ENCODE measurements at places on chromosomes 7 and 10. TPM values are rescaled to one million over a fixed set of nuclear protein-coding genes. Genes with fewer than 3 reads are reported as not detected.
A peak's percentile ranks its signal among the peaks of the same experiment; 100 is the strongest.

DNA sequence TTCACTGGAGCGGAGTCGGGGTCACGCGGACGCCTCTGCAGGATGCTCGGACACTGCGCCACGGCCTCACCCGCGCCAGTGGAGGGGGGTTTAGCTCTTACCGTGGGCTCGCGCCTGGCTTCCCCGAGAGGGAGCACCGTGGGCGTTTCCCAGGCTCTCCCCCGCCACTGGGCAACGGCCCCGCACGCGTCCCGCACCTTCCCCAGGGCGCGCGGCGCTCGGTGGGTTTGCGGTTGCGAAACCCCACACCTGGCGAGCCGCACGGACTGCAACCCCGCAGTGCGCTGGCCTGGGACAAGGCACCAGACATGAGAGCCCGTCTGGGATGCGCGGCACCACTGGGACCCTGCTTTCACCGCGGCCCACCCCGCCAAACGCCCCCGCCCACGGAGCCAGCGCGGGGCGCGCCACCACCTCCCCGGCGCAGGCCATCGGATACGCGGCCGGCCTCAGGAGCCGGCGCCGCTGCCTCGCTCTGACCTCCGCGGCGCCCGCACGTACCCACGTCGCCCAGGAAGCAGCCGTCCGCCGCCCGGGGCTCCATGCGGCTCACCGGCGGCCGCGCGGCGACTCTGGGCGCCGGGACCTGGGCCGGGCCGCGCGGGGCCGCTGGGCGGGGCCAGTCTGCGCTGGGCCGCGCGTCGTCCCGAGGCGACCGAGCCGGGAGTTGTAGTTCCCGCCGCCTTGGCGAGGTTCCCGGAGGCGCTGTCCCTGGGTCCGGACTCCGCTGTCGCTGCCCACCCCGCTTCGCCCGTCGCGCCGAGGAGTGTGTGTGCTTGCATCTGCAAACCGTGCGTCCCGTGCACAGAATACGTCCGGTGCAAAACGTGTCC is at the start of gene ASB13:
Gene ASB13 (minus strand): TSS at position 588 of the 833 bp plus-strand sequence. CDS start 44 bp downstream, at position 544.
- DNase-seq, result peak; percentile 59

- DNase-seq, result no peak
Measured at GRCh38 chr7:85565276-85565675, 378.4 kb upstream of the SEMA3D start.

DNA sequence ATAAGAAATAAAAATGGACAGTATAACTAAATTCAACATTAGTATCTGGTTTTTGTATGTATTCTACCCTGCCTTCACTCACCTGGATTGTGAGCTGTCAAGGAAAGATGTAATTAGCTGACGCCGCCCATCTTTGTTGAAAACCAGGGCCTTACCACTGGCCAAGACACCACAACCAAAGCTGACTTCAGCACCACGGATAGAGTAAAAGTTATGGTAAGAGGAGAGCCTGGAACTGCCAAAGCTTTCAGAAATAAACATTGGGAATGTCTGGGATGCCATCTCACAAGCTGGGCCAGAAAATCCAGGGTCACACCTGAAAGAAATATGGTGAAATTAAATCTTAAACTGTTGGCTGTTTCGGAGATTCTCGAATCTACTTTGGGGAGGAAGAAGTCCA is 190.1 kb upstream of the SLC26A5 start:
- DNase-seq, result no peak

DNA sequence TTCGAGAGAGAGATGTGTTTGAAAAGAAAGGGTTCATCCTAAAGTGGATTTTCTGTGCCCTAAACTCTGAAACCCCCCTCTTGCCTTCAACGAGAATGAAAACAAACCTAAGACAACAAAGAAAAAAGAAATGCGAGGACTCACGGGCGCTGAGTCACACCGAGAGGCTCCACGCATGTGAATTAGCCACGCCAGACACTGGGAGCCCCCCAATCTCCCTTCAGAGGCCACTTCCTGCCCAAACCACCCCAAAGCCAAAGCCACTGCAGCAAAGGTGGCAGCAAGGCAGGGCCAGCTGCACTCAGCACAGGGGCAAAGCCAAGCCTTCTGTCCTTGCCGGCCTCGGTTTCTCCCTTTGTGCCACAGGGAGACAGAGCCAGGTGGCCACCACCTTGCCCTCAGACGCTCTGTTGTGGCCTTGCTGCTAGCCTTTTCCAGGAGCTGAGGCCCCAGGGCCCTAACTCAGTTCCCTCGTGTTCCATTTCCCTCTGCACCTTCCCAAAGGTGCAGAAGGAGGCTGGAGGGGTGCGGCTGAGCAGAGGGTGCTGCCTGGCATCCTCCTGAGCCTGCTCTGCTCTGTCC is 93.3 kb downstream of the FAM53B start:
- DNase-seq, result peak; percentile 92

Gene CALHM3
- total RNA-seq, result not detected

Gene CPA1
- not detected for total RNA-seq

Gene FAM237B
- total RNA-seq, result not detected

DNA sequence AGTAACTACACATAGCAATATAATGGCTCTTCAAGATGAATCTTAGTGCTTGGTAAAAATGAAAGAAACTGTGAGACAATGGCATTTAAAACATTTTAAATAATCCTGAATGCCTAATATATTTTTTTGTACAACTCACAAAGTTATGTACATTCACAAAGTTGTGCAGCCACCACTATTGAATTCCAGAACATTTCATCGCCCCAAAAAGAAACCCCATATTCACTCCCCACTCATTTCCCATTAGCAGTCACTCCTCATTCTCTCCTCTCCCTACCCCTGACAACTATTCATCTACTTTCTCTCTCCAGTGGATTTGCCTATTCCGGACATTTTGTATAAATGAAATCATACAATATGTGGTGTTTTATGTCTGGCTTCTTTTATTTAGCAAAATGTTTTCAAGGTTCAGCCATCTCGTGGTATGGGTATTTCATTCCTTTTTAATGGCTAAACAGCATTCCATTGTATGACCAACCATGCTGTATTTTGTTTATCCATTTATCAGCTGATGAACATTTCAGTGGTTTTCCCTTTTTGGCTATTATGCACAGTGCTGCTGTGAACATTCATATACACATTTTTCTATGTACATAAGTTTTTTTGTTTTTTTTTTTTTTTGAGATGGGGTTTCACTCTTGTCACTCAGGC is 34.7 kb downstream of the ENTPD7 start:
- no peak for DNase-seq

- no peak for DNase-seq
Measured at GRCh38 chr7:132381742-132382472, 194.4 kb downstream of the PLXNA4 start.

GRCh38 chr7:128158370-128158769 is 82.7 kb upstream of the LEP start:
- no peak for DNase-seq

- no peak for DNase-seq
Measured at GRCh38 chr7:29140873-29141468, 5.4 kb downstream of the CPVL start.

Gene TRIM50
- total RNA-seq, result not detected

GRCh38 chr10:36676756-36677430 is 448.5 kb upstream of the ANKRD30A start:
- no peak for DNase-seq

- peak; percentile 44 for DNase-seq
Measured at GRCh38 chr7:75639071-75639885, 99.5 kb downstream of the HIP1 start.

Gene C7orf57
- total RNA-seq, result 0.12 TPM

DNA sequence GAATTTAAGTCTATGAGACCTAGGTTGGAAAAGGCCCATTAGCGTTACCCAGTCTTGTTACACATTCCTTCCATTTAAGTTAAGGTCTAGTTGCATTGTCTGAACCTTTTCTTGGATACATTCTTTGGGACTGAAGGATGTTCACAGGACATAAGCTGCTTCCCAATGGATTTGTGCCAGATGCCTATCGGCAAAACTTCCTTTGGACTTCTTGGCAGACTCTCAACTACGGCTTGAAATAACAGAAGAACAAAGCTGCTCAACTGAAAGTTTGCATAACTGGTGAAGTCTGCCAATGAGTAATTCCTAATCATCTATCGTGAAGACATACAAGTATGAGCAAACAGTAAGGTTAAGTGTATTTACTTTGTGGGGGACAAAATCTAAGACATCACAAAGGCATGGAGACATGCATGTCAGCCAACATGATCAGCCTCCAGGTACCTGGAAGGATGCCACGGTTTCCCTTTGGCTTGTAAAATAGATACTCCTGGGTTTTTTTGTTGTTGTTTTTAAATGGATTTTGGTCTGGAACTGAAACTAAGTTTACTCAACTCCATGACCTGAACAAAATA is 35.4 kb downstream of the MALSU1 start:
- DNase-seq, result no peak

GRCh38 chr10:70315276-70315675 is 31.5 kb upstream of the NPFFR1 start:
- DNase-seq, result no peak

DNA sequence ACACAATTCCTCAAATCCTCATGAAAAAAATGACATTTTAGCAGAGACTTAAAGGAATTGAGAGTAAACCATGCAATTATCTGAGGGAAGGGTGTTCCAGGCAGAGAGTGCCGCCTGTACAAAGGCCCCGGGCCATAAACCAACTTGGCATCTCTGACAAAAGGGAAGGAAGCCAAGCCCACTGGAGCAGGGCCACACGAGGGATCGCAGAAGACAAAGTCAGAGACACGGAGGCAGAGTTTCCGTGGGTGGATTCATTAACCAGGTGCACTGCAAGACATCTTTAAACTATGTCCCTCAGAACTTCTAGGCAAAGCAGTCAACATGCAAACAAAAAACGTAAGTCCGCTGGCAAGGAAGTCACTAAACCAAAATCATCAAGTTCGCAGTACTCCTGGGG is 92.0 kb downstream of the SFMBT2 start:
- DNase-seq, result no peak

GRCh38 chr10:31644931-31645633 is 283.5 kb downstream of the ARHGAP12 start:
- no peak for DNase-seq

Gene FBXL13
- not detected for total RNA-seq

GRCh38 chr10:44295644-44296241 is 89.2 kb downstream of the CXCL12 start:
- no peak for DNase-seq

DNA sequence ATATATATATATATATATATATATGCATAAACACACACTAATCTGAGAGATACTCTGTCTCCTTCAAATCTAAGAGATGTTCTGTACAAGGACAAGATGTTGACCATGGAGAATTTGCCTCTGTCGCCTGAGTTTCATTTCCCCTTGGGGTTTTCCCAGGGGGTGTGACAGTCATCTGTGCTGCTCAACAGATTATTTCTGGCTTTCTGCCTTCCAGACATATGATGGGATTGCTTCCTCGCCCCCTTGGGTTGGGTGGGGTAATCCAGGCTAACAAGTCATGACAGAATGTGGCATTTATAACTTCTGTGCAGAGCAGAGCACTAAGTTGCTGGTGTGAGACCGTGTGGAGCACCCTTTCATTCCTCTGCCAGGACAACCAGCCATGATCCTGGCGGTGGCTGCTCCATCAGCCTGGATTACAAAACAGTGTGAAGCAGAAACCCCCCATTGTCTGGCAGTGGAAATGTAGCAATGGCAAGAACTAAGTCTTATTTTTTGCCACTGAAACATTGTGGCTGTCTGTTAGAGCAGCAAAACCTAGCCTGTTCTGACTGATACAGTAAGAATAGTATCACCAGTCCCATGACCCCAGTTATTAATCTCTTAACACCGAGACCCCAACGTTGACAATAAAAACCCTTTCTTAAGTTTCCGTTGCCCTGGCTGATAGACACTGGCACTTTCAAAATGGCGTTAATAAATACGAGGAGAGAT is 13.7 kb upstream of the USP6NL start:
- no peak for DNase-seq

- DNase-seq, result no peak
Measured at GRCh38 chr7:24192053-24192452, 91.9 kb upstream of the NPY start.

- DNase-seq, result no peak
Measured at GRCh38 chr10:104472505-104472904, 118.9 kb downstream of the CFAP58 start.

DNA sequence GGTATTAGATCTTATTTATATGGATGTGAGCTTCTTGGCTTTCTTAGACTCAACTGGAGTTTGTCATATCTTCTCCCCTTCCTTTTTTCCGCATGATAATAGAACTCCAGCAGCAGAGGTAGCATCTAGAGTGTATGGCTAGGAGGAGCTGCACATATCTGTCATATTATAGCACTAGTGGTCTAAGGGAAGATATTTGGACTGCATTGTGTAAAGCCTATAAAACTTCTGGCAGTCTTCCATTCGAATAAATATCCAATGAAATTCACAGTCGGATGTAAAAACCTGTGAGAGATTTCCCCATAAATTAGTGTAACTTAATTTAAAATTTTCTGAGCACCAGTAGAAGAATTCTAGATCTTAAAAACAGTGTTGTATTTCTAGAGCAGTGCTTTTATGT is 123.9 kb downstream of the PRKG1 start:
- DNase-seq, result no peak

- no peak for DNase-seq
Measured at GRCh38 chr7:137975221-137975620, 26.7 kb downstream of the CREB3L2 start.

GRCh38 chr7:98956469-98956868 is 78.1 kb downstream of the TRRAP start:
- no peak for DNase-seq

Gene CPN1
- total RNA-seq, result not detected

GRCh38 chr7:140475747-140476333 is 3.5 kb downstream of the MKRN1 start:
- DNase-seq, result peak; percentile 62

GRCh38 chr7:67652937-67653336 is 656.3 kb downstream of the TYW1 start:
- no peak for DNase-seq

Gene FZD8
- total RNA-seq, result 0.18 TPM

Gene GPER1
- not detected for total RNA-seq

DNA sequence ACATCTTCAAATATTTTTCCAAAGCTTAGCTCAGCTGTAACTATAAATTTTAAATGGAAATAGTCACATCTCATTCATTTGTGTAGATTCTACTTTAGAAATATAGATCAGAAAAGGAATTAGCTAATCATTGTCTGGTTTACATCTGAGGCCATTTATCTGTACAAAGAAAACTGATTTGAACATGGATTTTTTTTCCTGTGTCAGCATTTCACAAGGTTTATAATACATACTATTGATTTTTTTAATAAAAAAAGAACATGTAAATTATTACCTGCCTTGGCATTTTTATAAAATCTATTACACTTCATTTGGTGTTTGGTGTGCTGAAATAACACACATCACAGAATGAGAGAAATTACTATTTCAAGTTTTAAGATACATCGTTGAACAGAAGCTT is 3.5 kb upstream of the GPR37 start:
- no peak for DNase-seq

Gene IFIT1B
- total RNA-seq, result not detected

GRCh38 chr10:112898540-112899390 is 51.3 kb upstream of the TCF7L2 start:
- no peak for DNase-seq
